ENCODE measurements at places on chromosomes 1 and 21. TPM values are rescaled to one million over a fixed set of nuclear protein-coding genes. Genes with fewer than 3 reads are reported as not detected.

Gene TPTE
- not detected for total RNA-seq

Gene REG4
- not detected for total RNA-seq

Gene LRRC3
- total RNA-seq, result 3.0 TPM

Gene SDHB
- total RNA-seq, result 257 TPM

Gene LIPI
- total RNA-seq, result not detected

Gene PTPN7
- total RNA-seq, result not detected

Gene TRPM2
- total RNA-seq, result 16.1 TPM

Gene SH3BGR
- 5.2 TPM for total RNA-seq

Gene LRRC71
- total RNA-seq, result not detected

GRCh38 chr1:204997591-204998355 lies 45.2 kb upstream of the CNTN2 start:
- no peak for DNase-seq
- H3K4me1 ChIP-seq, result no peaks in the 10 kb centered on the region
- no peak overlapping the region for H3K4me3 ChIP-seq
- H3K36me3 ChIP-seq, result no peaks in the 10 kb centered on the region
- H3K27ac ChIP-seq, result no peak overlapping the region
- H3K27me3 ChIP-seq, result peaks cover 10% of the 10 kb centered on the region

DNA sequence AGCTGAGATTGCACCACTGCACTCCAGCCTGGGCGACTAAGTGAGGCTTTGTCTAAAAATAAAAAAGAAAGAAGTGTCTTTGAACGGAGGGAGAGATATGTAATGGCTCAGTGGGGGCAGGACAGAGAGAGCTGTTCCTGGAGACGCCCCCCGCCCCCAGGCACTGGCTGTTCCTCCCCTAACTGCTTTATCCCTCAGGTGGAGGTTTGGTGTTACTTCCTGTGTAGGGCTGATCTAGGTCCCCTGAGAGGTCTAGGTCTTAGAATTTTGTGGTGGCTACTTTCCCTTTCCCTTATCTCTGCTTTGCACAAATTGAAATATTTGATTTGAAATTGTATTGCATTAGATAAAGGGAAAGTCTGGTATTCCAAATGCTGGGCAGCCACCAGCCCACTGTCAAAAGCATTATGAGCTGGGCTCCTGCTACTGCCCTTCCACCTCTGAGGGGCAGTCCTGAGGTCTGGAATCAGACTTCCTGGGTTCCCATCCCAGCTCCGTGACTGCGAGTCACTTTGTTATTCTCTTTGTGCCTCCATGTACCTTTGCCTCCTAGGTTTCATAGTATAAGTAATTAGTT lies 134.8 kb upstream of the KIF26B start:
- no peak overlapping the region for H3K27ac ChIP-seq
- H3K4me3 ChIP-seq, result no peak overlapping the region
- H3K4me1 ChIP-seq, result no peaks in the 10 kb centered on the region
- no peaks in the 10 kb centered on the region for H3K36me3 ChIP-seq
- no peaks in the 10 kb centered on the region for H3K27me3 ChIP-seq
- no peak for DNase-seq

- DNase-seq, result no peak
- no peaks in the 10 kb centered on the region for H3K36me3 ChIP-seq
These were observed 141.9 kb upstream of the LYPLAL1 start for GRCh38 chr1:219031809-219032208.

- H3K4me3 ChIP-seq, result no peak overlapping the region
- H3K4me1 ChIP-seq, result no peaks in the 10 kb centered on the region
- H3K27me3 ChIP-seq, result peaks cover 44% of the 10 kb centered on the region
- no peak for DNase-seq
- H3K36me3 ChIP-seq, result no peaks in the 10 kb centered on the region
These were observed 63.5 kb upstream of the OLIG2 start for GRCh38 chr21:32962268-32962667.

- no peak overlapping the region for H3K4me3 ChIP-seq
- no peak overlapping the region for H3K27ac ChIP-seq
- H3K36me3 ChIP-seq, result no peaks in the 10 kb centered on the region
- H3K4me1 ChIP-seq, result no peaks in the 10 kb centered on the region
- no peaks in the 10 kb centered on the region for H3K27me3 ChIP-seq
These were observed 569.3 kb upstream of the ZRANB2 start for GRCh38 chr1:71650119-71650518.

- H3K4me3 ChIP-seq, result no peak overlapping the region
- no peak for DNase-seq
These were observed 21.3 kb downstream of the CCN1 start for GRCh38 chr1:85601901-85602300.

DNA sequence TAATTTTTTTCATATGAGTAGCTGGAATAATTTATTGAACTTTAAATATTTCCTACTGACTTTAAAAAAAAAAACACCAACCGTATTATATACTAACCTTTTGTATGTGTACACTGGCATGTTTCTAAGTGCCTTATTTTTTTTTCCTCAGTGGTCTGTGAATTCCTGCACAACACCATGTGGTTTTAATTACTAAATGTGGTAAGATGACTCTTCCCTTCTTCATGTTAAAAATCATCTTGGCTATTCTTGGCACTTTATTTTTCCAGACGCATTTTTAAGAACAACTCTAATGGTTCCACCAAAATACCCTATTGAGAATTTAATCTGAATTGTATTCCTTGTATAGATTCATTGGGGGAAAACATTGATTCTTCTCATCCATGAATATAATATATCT lies 28.4 kb downstream of the PPP2R5A start:
- peak; percentile 5 for DNase-seq
- H3K36me3 ChIP-seq, result no peaks in the 10 kb centered on the region
- H3K4me1 ChIP-seq, result no peaks in the 10 kb centered on the region

- H3K4me3 ChIP-seq, result no peak overlapping the region
- no peaks in the 10 kb centered on the region for H3K36me3 ChIP-seq
- DNase-seq, result peak; percentile 52
- H3K27ac ChIP-seq, result no peak overlapping the region
- H3K27me3 ChIP-seq, result no peaks in the 10 kb centered on the region
- H3K4me1 ChIP-seq, result peaks cover 52% of the 10 kb centered on the region
These were observed 191.8 kb downstream of the TPR start for GRCh38 chr1:186183219-186183618.

- H3K27ac ChIP-seq, result no peak overlapping the region
- no peaks in the 10 kb centered on the region for H3K36me3 ChIP-seq
- H3K4me3 ChIP-seq, result no peak overlapping the region
- no peaks in the 10 kb centered on the region for H3K27me3 ChIP-seq
- peak; percentile 20 for DNase-seq
These were observed 56.2 kb upstream of the EPS8L3 start for GRCh38 chr1:109819906-109820305.

- H3K36me3 ChIP-seq, result peaks cover 12% of the 10 kb centered on the region
- DNase-seq, result no peak
- H3K4me3 ChIP-seq, result no peak overlapping the region
- no peaks in the 10 kb centered on the region for H3K27me3 ChIP-seq
These were observed 68.4 kb downstream of the ZZZ3 start for GRCh38 chr1:77614037-77614436.

GRCh38 chr1:238223076-238223640 lies 332.4 kb upstream of the ZP4 start:
- DNase-seq, result no peak
- no peaks in the 10 kb centered on the region for H3K27me3 ChIP-seq
- no peak overlapping the region for H3K4me3 ChIP-seq

GRCh38 chr1:116485976-116486375 lies 84.8 kb downstream of the CD58 start:
- no peaks in the 10 kb centered on the region for H3K36me3 ChIP-seq
- no peaks in the 10 kb centered on the region for H3K27me3 ChIP-seq
- no peaks in the 10 kb centered on the region for H3K4me1 ChIP-seq
- no peak for DNase-seq

DNA sequence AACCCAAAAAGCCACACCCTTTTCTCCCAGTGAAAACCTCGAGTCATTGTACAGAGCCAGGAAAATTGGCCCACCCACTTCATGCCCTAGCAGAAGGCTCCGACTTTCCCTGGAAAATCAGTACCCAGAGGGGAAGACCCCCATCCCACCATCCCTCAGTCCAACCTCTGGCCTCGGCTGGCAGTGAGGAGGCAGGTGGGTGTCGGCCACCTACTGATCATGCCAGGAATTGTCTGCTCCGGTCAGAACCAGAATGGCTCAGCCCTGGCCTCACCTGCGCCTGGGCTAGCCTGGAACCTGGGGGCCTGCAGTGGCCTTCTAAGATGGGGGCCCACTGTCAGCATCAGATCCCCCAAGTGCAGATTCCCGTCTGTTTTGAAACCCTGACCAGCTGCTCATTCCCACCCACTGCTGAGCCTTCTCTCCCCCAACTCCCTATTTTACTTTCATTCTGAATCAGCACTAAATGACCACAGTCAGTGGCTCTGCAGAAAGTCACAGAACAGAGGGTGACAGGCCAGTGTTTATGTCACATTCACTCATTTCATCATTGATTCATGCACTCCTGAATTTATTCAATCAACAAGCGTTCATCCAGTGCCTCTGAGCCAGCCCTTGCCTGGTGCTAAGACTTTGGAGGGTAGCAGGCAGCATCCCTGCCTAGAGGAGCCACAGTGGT lies 3.0 kb upstream of the S100A9 start:
- H3K4me3 ChIP-seq, result no peak overlapping the region
- H3K27me3 ChIP-seq, result peaks cover 36% of the 10 kb centered on the region
- H3K27ac ChIP-seq, result no peak overlapping the region
- H3K36me3 ChIP-seq, result no peaks in the 10 kb centered on the region
- H3K4me1 ChIP-seq, result no peaks in the 10 kb centered on the region

DNA sequence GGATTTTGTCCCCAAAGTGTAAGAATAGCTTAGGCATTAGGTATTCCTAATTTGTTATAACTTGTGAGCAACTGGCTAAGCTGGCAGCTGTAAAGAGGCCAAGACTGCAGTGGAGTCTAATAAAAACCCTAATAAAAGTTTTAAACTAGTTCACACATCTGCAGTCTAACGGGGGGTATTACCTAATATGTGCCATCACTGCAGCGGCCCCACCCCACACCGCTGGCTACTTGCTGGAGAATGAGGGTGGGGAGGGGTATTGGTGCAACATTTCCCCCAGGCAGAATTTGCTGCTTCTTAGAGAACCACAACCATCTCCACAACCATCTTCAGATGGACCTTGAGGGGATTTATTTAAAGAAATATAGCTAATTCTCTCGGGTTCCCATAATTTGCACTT lies 135.0 kb downstream of the ZC3H11B start:
- no peak overlapping the region for H3K27ac ChIP-seq
- H3K4me3 ChIP-seq, result no peak overlapping the region
- no peaks in the 10 kb centered on the region for H3K4me1 ChIP-seq
- peaks cover 4% of the 10 kb centered on the region for H3K27me3 ChIP-seq
- no peak for DNase-seq

- DNase-seq, result no peak
- H3K4me3 ChIP-seq, result no peak overlapping the region
- no peaks in the 10 kb centered on the region for H3K27me3 ChIP-seq
- no peaks in the 10 kb centered on the region for H3K36me3 ChIP-seq
These were observed 130.3 kb downstream of the TIAM1 start for GRCh38 chr21:31213787-31214186.

GRCh38 chr1:11174261-11174942 lies 14.8 kb upstream of the ANGPTL7 start:
- peaks cover 14% of the 10 kb centered on the region for H3K36me3 ChIP-seq
- no peak overlapping the region for H3K27ac ChIP-seq
- no peaks in the 10 kb centered on the region for H3K27me3 ChIP-seq
- DNase-seq, result no peak
- no peak overlapping the region for H3K4me3 ChIP-seq

- DNase-seq, result no peak
- no peak overlapping the region for H3K4me3 ChIP-seq
- no peaks in the 10 kb centered on the region for H3K27me3 ChIP-seq
- H3K36me3 ChIP-seq, result no peaks in the 10 kb centered on the region
These were observed 640.9 kb upstream of the PLXNA2 start for GRCh38 chr1:208885060-208885459.

GRCh38 chr1:43711524-43712386 lies 4.4 kb downstream of the ST3GAL3 start:
- peaks cover 52% of the 10 kb centered on the region for H3K4me1 ChIP-seq
- peaks cover 52% of the 10 kb centered on the region for H3K36me3 ChIP-seq
- H3K4me3 ChIP-seq, result no peak overlapping the region

DNA sequence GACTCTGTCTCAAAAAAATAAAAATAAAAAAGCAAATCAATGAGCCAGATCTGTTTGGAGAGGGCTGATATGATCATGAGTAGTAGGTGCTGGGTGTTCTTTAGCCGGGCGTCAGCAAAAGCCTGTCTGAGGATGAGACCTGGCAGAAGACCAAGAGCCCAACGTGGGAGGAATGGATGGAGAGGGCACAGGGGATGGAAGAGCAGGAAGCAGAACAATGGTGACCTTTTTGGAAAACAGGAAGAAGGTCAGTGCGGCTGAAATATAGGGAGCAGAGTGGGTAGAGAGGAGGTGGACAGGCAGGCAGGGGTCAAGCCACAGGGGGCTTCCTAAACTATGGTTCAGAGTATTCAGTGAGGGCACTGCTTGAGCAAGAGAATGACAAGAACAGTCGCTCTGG lies 30.9 kb downstream of the VWA5B1 start:
- H3K27ac ChIP-seq, result no peak overlapping the region
- H3K27me3 ChIP-seq, result no peaks in the 10 kb centered on the region
- no peak for DNase-seq
- no peaks in the 10 kb centered on the region for H3K36me3 ChIP-seq
- H3K4me1 ChIP-seq, result peaks cover 8% of the 10 kb centered on the region

DNA sequence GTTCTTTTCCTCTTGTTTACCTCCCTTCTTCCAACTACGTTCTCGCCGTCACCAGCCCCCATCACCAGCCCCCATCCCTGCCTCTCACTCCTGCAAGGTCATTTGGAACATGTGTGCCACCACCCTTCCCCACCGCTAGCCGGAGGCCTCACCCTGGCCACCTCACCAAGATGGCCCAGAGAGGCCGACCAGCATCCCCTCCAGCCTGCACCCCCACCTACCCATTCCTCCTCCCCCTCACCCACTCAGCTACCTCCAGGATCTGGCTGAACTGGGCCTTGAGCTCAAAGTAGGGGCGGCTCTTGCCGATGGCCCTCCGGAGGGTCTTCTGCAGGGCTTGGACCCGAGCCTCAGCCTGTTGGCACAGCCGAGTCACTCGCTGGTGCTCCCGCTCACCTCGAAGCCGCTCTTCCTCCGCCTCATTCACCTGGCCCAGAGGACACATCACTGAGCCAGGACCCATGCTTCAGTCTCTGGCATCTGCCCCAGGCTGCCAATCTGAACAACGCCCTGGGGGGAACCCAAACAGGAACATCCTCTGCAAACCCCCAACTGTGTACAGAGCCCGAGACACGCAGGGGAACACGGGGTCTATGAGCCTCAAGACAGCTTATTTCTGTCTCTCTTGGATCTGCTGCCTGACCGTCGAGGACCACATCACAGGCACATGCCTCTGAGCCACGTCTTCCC lies 12.8 kb downstream of the SH3BP5L start:
- peaks cover 8% of the 10 kb centered on the region for H3K4me1 ChIP-seq
- H3K4me3 ChIP-seq, result no peak overlapping the region
- H3K27me3 ChIP-seq, result no peaks in the 10 kb centered on the region
- peaks cover 74% of the 10 kb centered on the region for H3K36me3 ChIP-seq

- H3K27me3 ChIP-seq, result no peaks in the 10 kb centered on the region
- no peak overlapping the region for H3K27ac ChIP-seq
- no peak for DNase-seq
- H3K36me3 ChIP-seq, result no peaks in the 10 kb centered on the region
- H3K4me1 ChIP-seq, result no peaks in the 10 kb centered on the region
- H3K4me3 ChIP-seq, result no peak overlapping the region
These were observed 13.2 kb downstream of the USH2A start for GRCh38 chr1:216410026-216410425.

GRCh38 chr1:97875996-97876395 lies 44.8 kb downstream of the DPYD start:
- H3K36me3 ChIP-seq, result no peaks in the 10 kb centered on the region
- H3K4me3 ChIP-seq, result no peak overlapping the region
- H3K27ac ChIP-seq, result no peak overlapping the region
- H3K4me1 ChIP-seq, result no peaks in the 10 kb centered on the region
- no peaks in the 10 kb centered on the region for H3K27me3 ChIP-seq
- no peak for DNase-seq

All from SJSA1 (cell line).